HCT116 (cell line): ENCODE measurements at places on chromosomes 1 and 21.
A peak's percentile ranks its signal among the peaks of the same experiment; 100 is the strongest.

DNA sequence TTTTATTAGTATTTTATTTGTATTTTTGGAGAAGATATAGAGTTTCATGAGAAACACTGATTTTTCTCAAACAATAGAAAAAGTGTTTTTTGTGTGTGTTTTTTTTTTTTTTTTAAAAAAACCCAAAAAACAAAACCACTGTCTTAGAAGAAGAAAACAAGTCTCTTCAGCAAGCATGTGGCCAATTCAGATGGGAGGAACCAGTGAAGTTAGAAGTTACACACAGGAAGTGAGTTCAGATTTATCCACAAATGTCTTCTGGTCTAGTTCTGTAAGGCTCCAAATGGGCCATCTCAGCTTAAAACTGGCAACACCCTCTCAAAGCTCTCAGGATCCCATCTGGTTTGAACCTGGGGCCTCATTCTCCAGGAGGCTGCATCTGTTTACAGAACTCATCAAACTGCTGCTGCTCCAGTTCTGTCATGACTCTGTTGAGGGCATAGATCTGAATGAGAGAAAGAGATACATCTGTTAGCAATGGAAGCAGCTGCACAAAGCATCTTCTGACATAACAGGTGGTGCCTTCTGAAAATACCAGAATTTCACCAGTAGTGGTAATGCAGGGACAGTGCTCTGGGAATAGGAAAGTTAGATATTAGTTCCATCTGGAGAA, 9.8 kb upstream of the ERMAP start:
- no peak for DNase-seq

GRCh38 chr1:117363571-117364048, 3.6 kb upstream of the MAN1A2 start:
- DNase-seq = no peak

DNA sequence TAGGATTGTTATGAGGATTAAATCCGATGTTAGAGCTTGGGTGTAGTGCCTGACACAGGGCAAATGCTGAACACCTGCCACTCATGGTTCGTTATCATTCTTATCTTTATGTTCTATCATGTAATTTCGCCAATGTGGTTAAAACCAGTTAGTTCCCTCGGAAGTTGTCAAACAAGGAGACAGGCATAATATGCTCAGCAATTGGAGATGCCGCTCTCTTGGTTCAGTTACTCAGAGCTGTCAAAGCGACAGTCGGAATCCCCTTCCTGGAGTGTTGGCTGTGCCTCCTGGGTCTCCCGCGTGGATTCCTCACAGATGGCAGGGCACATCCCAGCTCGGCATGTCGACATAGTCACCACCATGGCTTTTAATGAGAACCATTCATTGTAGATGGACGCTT, 192.2 kb downstream of the ROR1 start:
- DNase-seq = no peak

DNA sequence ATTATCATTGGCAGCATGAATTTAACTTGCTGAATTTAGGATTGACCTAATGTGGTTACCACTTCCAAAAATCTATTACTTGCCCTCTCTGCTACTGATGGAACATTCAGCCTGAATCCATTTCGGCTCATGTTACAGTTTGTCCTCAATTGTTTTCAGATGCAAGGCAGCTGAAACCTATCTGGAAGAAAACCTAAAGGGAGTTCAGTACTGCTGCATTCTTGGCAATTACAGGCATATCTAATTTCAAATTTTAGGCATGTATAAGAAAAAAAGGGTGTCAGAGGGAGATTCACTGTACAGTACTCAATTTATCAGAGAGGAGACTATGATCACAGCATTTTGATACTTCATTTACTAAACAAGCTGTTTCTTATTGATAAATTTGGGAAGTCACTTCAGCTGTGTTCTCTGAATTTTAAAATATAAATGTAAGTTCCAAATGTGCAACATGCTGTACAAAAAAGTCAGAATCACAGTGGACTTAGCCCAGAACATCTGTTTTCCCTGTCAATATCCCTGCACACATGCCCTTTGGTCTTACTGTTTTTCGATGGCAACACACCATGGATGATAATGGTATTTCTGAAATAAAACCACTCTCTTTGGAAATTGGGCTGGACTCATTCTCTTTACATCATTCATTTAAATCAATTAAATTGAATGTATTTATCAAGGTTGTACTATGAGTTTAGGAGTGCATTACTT, 651.6 kb upstream of the ADGRL4 start:
- DNase-seq = no peak

GRCh38 chr1:71494163-71494562, 413.3 kb upstream of the ZRANB2 start:
- no peak for DNase-seq

DNA sequence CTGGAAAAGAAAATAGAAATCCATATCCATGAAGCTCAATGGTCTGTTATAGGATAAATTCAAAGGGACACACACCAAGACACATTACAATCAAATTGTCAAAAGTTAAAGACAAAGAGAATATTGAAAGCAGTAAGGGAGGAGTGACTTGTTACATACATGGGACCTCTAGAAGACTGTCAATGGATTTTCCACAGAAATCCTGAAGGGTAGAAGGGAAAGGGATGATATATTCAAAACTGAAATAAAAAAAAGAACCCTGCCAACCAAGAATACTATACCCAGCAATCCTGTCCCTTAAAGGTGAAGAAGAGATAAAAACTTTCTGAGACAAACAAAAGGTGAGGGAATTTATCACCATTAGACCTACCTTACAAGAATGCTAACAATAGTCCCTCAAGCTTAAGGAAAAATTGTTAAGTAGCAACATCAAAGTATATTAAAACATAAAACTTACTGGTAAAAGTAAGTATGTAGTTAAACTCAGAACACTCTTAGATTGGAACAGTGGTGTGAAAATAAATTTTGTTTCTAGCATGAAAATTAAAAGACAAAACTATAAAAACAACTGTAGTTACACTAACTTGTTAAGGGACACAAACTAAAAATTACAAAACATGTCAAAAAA, 103.2 kb upstream of the APP start:
- no peak for DNase-seq

DNA sequence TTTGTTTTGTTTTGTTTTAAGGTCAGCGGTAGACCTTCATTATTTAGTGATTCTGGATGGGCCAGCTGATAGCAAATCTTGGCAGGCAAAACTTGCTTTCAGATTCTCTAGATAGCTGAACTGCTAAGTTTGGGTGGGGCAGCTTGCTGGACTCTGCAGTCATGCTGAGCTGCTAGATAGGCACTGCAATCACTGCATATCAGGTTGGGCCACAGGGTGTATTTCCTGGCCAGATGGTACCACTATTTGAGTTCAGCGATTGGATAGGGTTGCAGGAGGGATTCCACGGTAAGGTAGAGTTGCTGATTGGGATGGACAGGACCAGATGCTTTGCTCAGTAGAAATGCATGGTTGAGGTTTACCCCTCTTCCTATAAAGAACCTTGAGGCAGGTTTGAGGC, 579.3 kb upstream of the ADGRL4 start:
- DNase-seq = no peak

- DNase-seq = no peak
Observed at GRCh38 chr1:15154480-15155036, 1.0 kb downstream of the TMEM51 start.

- no peak for DNase-seq
Observed at GRCh38 chr1:7630378-7630777, 140.7 kb upstream of the VAMP3 start.

DNA sequence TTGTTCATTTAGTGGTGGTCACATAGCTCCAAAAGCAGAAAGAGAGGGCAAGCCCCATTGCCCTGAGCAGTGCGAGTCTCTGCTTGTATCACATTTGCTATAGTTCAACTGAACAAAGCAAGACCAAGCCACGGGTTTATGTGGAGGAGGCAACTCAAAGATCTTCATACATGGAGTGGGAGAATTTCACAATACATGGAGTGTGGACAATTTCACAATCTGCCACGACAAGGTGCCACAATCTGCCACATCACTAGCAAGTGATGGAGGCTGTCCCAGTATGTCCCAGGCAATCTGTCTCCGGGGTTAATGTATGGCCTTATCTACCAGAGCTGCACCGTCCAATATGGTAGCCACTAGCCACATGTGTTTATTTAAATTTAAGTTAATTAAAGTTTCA, 44.5 kb upstream of the DYRK1A start:
- DNase-seq = no peak

- DNase-seq = no peak
Observed at GRCh38 chr1:240093120-240093961, 1.7 kb downstream of the FMN2 start.

- DNase-seq = no peak
Observed at GRCh38 chr21:45370575-45370974, 34.4 kb upstream of the COL18A1 start.

DNA sequence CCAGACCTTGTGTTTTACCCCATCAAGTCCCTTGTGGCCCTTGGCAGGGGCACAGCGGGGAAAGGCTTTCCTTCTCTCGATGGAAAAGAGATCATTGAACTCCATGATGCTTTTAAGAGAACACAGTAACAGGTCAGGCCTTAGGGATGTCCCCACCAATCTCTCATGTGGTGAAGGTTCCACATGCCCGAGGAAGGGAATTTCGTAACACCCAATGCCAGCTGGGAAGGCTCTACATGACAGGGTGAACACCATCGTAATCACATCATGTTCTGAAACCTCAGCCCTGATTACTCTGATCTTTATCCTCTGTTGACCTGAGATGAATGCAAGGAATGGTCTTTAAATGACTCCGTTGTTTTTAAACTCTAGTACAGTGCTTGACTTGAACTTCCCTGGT, 105.5 kb upstream of the SPAG17 start:
- no peak for DNase-seq

DNA sequence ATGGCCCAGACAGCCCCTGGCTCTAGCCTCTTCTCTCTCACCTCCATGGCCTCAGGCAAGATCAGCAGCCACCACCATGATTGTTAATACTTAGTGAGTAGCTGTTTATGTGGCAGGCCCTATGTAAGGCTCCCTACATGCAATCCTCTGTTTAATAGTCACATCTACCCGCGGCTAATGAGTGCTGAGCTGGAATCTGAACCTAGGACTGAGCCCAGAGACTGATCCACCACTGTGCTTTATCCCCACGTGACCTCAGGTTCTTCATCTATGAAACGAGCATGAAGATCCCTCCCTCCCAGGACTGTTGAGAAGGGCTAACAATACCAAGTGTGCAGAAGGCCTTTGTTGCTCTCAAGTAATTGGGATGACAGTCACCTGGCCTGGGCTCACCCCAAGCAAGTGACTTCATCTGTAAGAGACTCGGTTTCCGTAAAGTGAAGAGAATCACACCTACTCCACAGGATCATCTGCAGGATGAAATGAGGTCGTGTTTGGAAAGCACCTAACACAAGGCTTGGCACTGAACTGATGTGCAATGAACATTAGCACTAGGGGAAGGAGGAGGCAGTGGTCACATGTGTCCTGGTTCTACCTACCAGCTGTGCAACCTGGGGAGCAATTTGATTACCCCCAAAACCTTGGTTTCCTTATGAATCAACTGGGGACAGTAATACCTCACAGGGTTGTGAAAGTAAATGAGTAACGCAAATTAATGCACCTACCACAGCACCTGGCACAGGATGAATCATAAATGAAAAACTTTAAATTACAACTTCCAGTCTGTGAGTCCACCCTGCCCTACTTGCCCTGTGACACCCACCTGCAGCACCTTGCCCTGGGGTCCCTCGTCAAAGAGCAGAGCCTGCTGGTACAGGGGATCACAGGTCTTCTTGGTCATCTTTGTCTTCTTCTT, 37.2 kb downstream of the RIMS3 start:
- DNase-seq = no peak

- peak; percentile 39 for DNase-seq
Observed at GRCh38 chr1:47555306-47555705, 117.5 kb downstream of the FOXD2 start.

- DNase-seq = no peak
Observed at GRCh38 chr1:239718571-239718970, 332.2 kb downstream of the CHRM3 start.

GRCh38 chr1:209455661-209456358, 127.7 kb upstream of the CAMK1G start:
- DNase-seq = no peak

DNA sequence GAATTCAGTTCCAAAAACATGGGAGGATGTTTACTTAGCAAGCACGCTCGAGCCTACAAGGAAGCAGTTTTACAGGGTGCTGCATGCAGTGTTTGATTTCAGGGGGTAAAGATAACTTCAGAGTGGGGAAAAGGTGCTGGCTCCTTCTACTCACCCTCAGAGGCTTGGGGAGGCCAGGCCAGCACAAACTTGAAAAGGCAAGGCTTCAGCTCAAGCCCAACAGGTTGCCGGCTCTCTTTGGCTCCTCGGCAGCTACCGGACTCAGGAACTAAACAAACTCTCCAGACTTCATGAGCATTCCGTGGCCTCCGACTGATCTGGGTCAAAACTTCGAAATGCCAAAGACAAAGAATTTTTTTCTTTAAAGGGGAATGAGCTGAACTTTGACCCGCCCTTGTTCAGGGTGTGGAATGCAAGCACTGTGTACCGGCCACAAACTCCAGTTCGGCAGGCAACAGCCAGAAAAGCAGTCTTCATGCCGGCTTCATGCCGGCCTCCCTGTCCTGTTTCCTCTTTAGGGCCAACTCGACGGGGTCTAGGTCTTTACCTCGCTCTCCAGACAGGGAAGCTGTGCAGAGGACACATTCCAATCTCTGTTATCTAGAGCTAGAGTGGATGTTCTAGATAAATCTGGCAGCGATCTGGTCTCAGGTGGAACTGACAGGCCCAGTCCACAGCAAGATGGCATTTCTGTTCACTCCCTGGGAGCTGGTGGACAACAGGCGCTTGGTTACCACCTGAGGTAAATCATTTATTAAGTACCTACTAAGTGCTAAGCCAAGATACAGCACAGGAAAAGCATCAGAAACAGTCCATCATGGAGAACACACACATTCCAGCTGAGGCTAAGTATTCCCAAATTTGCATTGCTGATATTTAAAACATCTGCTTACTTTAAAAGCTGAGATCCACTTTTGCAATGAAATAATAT, 75.0 kb downstream of the CD46 start:
- DNase-seq = no peak

- no peak for DNase-seq
Observed at GRCh38 chr1:150604226-150604588, 24.8 kb upstream of the MCL1 start.

GRCh38 chr1:114540272-114540671, 29.3 kb upstream of the TRIM33 start:
- no peak for DNase-seq

DNA sequence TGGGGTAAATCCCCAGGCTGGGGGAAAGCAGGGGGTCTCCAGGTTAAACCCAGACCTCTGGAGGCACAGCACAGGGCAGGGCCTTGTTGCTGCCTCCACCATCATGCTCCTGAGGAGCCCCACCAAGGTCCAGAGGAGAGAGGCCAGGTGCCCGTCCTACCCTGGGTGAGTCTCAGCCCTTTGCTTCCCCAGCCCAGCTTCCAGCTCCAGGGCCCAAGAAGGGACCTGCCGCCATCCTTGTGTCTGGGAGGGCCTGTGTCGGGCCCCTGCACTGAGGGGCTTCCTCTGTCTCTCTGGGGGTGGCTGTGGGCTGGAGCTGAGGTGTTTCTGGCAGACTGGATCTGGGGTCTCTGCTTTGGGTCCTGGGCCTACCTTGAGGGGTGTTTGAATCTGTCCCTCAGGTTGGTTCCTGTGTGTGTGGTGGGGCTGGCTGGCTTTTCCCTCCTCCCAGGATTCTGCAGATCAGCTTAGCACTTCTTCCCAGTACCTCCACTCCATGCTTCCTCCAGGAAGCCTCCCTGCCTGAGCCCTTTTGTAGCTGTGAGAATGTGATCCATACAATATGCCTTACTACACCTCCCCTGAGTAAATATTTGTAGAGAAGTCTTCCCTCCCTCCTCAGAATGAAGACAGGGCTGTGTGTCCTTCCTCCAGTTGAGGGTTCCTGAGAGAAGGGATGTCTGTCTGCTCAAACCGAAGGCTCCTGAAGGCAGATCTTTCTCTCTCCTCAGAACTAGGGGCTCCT, 6.2 kb downstream of the GPR3 start:
- DNase-seq = no peak
